Right cardiac atrium (tissue), 5 donors: ENCODE measurements at places on chromosomes 2 and 18. TPM values are rescaled to one million over a fixed set of nuclear protein-coding genes. Genes with fewer than 3 reads are reported as not detected.

CNDP1 gene
- polyA plus RNA-seq: 0.05 TPM

ESPNL gene
- polyA plus RNA-seq: 0.79 TPM

DNA sequence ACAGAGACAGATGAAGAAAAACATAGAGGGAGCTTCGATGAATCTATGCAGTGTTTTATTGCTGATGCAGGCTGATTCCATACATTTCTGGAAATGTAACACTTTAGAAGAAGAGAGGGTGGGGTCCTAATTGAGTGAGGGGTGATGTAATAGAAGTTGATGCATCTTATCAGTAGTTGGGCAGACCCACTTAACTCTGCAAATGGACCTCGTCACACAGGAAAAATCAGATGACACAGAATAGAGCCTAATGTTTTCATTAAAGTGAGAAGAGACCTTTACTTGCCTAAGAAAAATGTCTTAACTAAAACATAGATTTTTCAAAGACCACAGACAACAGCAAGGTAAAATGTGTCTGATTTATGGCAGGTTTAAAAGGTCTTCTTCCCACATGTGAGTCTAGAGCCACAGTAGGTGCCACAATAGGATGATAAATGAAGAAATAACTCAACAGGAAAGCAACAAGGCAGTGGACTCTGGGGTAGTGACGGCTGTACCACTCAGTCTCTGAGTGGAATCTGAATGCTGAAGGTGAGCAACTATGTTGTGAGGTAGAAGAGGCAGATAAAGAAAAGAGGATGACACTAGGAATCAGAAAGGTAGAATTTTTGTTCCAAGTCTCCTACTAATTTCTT, 414.7 kb upstream of the PIK3C3 start:
- DNase-seq: no peak

- no peak for DNase-seq
Observed at GRCh38 chr2:20209373-20210109, 15.4 kb downstream of the SDC1 start.

GKN1 gene
- not detected for polyA plus RNA-seq

ZNF892 gene
- 0.97 TPM for polyA plus RNA-seq

DNA sequence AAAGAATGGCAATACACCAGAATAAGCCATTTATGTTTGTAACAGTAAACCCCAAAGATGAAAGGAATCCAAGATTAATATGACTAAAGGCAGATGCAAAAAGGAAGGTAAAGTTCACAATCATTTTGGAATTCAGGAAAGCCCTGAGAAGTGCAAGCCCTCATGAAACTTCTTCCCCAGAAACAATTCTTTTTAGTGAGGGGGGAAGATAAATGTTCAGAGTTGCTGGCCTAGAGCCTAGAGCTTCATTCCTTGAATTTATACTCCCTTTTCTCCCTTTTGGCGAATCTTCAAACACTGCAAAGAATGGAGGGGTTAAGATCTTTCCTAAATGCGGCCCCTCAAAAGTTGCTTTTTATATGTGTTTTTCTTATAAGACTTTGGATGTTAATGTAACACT, 368.8 kb downstream of the MEIS1 start:
- DNase-seq: no peak

- no peak for DNase-seq
Observed at GRCh38 chr2:19352946-19353720, 5.3 kb downstream of the OSR1 start.

DNA sequence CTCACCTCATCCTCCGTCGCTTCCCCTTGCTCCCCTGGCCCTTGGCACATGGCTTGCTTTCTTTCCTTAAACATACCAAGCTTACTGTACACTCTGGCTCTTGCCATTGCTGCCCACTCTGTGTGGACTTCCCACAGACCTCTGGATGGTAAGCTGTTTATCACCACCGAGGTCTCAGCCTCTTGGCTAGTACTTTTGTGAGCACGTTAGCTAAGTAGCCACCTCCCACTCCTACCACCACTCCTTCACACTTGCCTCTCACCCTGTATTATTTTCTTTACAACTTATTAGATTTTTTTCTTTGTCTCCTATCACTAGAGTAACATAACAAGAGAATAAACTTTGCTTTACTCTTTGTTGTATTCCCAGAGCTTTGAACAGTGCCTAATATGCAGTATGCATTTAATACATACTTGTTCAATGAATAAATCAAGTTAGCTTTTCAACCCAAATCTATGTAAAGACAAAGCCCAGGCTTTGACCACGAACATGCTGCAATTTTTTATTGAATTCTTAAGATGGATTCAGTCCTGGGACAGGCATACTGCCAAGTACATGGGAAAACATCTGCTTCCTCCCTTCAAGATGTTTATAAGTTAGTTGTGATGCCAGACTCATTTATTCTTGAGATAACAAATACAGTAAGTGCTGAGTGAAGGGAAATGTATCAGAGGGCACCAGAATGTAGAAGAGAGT, 25.0 kb upstream of the MSGN1 start:
- no peak for DNase-seq

DNA sequence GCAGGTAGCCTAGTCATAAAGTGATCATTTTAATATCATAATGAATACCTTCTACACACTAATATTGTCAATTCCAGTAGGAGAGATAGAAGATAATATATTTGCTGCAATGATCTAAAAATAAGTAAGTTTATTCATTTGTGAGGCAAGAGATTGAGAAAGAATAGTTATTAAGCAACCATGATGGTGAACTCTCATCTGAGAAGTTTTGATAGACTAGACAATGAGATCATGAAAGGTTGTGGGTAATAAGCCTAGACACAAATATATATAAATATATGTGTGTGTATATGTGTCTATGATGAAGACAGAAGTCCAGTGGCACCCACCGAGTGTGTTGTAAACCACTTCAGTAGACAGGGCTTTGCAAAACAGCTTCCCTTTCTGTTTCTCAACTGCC, 181.0 kb upstream of the CHST9 start:
- no peak for DNase-seq

DNA sequence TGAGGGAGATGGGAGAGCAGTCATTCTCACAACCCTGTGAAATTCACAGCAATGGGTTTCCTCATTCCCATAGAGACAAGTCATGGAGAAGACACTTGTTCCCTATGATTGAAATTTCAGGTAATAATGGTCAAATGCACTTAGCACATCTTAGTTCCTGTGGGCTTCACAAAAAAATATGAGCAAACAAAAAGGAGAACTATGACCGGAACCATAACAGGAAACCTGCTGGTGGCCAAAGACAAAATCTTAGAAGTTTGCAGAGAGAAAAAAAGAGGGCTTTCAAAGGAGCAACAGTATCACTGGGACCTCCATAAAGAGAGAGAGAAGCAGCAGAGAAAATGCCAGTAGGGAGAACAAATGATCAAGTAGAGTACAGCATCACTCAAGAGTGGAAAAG, 138.9 kb upstream of the APCDD1 start:
- no peak for DNase-seq

CCDC121 gene
- polyA plus RNA-seq: 4.1 TPM

DNA sequence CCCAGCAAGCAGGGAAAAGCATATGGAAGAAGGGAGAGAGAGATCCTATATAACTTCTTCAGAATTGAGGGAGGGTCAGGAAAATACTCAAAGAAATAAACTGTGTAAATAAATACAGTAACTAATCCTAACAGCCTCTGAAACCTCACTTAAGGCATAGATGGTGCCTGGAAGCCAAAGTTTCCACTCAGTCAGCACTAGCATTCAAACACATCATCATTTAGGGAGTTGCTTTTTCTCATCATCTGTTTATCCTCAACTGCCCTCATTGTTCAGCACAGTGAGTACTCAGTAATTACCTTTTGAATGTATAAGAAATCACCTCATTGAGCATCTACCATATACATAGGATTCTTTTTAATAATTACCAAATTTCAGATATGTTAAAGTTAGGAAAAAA, 262.9 kb downstream of the C1D start:
- no peak for DNase-seq

C2orf80 gene
- not detected for polyA plus RNA-seq

HTR2B gene
- polyA plus RNA-seq: 2.3 TPM

DNA sequence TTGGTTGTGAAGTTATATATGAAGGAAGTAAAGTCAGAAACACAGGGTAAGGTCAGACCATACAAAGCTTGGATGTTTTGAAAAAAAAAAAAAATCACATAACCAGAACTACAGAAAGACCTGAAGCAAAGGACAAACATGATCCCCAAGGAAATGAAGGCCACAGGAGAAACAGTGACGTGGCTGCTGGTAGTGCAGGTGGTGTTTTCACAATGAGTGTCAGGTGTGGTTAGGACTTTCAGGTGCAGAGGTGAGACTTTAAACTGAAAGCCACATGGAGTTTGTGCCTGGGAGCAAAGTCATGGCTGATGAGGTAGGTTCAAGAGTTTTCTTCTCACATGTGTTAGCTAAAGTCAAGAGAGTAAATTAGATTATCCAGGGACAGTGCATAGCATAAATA, 270.7 kb downstream of the PIEZO2 start:
- no peak for DNase-seq

- no peak for DNase-seq
Observed at GRCh38 chr2:242063850-242064249, 194.3 kb downstream of the RTP5 start.

RAB6D gene
- polyA plus RNA-seq: 0.02 TPM

GRCh38 chr2:215693999-215694580, 258.2 kb upstream of the FN1 start:
- no peak for DNase-seq

DLGAP1 gene
- polyA plus RNA-seq: 0.11 TPM

DNA sequence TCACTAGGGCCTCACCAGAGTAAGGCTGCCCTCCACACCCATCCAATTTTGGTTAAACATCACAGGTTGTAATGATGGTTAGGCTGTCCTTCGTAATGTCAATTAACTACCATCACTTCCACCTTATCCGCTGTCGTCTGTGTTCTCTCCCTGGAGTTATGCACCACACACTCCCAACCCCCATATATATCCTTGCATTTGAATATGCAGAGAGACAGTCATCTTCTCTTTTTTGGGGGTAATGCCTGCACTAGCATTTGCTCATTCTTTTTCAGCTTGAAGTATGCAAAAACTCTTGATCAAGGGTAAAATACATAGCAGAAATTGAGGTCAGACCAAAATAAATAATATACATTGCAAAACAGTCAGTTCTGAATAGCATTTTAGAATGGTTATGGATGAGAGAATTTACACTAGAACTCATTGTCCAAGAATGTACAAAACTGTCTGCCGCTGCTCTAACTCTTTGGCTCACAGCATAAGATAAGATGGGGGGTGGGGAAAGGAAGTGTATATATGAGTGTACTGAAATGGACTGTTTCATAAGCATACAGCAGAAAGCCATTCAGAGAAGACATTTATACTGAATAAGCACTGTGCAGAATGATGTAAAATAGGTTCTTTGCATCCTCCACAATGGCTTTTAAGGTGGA, 397.8 kb upstream of the CHST9 start:
- DNase-seq: no peak

LONRF2 gene
- polyA plus RNA-seq: 5.0 TPM

DNA sequence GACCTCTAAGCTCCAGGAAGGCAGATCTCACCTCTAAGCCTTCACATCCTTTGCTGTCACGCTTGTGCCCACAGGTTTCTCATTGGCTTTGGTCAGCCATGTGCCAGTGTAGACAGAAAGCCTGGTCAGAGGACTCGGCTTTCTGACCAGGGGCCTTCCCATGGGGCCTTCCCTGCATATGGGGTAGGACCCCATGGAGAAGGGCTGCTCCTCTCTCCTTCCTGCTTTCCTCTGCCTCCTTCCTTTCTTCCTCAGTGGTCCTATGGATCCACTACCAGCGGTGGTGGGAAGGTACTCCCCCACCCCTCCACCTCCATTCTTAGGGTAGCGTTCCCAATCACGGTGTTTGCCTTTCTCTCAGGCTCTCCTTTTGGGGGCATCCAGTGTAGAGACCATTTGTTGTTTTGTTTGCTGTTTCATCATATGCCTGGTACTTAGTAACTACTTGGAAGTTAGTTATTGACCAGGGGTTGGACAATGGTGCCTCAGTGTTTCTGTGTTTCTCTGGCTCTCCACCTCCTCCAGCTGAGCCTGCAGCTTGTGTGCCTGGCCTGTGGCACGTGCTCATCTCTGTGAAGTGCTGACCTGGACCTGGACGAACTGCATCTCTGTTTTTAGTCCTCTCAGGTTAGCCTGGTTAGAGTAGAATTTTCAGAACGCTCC, 71.6 kb downstream of the ZNF407 start:
- no peak for DNase-seq

LCT gene
- polyA plus RNA-seq: not detected

DNA sequence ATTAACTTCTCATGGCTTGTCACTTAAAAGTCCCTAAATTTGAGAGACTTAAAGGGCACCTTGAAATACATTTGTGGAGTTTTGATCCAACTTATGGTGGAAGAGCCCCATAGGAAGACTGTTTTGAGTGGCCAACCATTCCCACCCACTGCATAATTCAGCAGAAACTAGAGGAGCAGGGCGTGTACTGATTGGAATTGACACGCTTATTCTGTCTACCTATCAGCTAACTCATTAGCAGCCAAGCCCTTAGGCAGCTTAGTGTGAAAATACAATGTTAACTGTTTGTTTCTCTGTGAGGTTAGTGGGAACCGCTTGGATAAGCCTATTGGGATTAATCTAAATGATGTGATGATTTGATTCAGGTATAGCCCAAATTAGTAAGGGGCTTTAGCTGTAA, 6.4 kb downstream of the LGALSL start:
- no peak for DNase-seq

DNA sequence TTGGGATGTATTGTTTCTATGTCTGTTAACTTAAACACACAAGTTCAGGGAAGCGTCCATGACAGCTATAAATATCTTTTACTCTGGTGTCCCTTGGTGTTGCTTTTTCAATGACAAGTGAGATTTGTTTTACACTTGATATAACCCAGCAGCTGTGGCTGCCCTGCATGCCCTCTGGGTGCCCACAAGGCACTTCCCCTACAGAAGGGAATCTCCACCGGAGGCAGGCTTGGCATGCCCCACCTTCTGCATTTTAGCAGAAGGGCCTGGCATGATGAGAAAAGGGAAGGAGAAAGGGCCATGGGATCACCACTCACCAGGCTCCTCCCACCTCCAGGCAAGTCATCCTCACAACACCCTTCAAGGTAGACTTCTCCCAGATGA, 68.7 kb downstream of the TMEM247 start:
- DNase-seq: peak; percentile 73

DNA sequence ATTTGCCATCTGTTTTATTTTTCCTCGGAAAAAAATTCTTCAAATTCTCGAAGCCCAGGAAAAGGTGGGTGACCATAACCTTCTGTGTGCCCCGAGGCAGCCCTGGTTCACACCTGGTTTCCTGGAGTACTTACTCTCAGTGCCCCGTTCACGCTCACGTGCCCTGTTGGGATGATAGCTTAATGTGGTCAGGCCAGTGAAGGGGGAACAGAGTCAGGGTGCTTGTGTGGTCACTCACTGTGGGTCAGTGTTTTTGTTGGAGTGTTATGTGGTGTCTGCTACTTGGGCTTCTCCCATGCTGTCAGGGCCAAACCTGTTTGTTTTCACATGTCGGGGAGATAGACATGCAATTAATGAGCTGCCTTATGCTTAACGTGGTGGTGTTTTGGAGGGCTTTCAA, 78.1 kb downstream of the MAP4K4 start:
- DNase-seq: no peak

- no peak for DNase-seq
Observed at GRCh38 chr2:190235101-190235500, 84.5 kb downstream of the HIBCH start.

HS1BP3 gene
- 29.8 TPM for polyA plus RNA-seq
